NCI-H446 (cell line): ENCODE measurements at places on chromosomes 13 and 19.

- no peak for DNase-seq
These were observed 42.4 kb upstream of the RANBP3 start for GRCh38 chr19:6020166-6020882.

GRCh38 chr19:33304760-33305647 lies 2.7 kb upstream of the CEBPA start:
- DNase-seq: no peak

- DNase-seq: peak; percentile 55
These were observed 1.2 kb downstream of the CDC34 start for GRCh38 chr19:532561-533363.

- DNase-seq: no peak
These were observed 1.4 kb downstream of the LENG9 start for GRCh38 chr19:54462047-54462654.

- DNase-seq: no peak
These were observed 5.7 kb downstream of the ZNF551 start for GRCh38 chr19:57687363-57688010.
